ENCODE measurements at places on chromosomes 1 and 21.

GRCh38 chr1:40739455-40740008 is 44.1 kb upstream of the KCNQ4 start:
- DNase-seq, result no peak

DNA sequence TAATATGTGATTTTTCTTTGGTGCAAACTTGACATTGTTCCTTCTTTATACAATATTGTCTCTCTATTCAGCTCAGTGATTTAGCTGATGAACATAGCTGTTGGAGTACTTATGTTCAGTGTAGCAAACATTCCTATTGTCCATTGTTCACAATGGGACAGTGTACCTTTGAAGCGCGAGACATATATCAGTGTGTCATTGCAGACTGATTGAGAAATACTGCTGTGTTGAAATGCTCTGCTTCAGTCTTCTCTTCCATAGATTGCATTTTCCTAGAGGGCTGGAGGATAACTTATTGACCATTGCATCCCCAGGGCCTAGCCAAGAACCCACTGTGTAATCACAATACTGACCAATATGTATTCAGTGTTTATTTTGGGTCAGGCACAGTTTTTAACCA is 46.5 kb downstream of the HLX start:
- DNase-seq, result no peak

- DNase-seq, result no peak
Observed at GRCh38 chr1:219159946-219160645, 13.6 kb upstream of the LYPLAL1 start.

DNA sequence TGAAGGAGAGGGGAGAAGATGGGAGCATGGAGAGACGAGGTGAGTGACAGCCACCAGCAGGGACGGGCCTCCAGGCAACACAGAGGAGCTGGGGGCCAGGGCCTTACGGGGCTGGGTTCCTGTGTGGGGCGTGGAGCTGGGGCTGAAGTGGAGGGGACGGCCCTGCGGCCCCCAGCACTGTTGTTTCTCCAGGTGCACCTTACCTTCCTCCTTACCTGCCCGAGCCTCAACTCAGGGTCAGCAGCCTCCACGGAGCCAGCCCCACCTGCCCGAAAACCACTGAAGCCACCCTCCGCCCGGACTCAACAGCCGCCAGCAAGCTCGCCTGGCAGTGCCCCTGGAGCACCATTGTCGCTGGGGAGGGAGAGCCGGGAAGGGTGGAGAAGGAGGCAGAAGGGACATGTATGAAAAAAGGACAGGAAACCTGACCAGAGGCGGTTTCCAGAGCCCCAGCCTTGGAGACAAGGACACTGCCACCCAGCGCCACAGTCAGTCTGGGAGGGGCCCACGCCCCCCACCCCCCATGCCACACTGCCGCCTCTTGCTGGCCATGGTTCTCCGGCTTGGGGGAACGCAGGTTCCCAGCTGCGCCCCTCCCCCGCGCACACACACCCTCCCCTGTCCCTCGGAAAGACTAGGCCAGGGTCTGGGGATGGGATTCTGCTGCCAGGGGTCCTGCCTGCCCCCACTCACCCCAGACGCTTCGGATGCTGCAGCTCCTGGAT is 10.6 kb downstream of the PLA2G2F start:
- DNase-seq, result no peak

DNA sequence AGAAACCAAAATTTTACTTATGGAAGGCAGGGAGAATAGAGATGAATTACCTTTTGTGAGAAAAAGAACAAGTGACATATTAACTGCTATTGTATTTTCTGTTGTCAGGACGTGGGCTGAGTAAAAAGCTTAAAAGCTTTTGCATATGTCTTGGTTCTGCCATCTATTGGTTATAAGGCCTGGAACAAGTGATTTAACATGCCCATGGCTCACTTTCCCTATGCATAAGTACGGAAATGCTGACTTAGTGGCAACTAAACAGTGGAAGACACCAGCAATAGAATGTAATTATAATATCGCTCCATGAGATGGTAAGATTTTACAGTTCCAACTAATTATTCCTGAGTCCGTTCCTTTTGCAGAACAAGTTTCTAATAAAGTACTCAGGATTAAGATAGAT is 6.7 kb upstream of the CTSS start:
- DNase-seq, result no peak

- DNase-seq, result peak; percentile 39
Observed at GRCh38 chr1:201126832-201127754, at the start of gene ASCL5. ASCL5 (minus strand) TSS chr1:201127184; CDS start chr1:201115372, 11,812 bp downstream.

GRCh38 chr1:202275061-202275770 is 66.5 kb downstream of the UBE2T start:
- DNase-seq, result no peak

DNA sequence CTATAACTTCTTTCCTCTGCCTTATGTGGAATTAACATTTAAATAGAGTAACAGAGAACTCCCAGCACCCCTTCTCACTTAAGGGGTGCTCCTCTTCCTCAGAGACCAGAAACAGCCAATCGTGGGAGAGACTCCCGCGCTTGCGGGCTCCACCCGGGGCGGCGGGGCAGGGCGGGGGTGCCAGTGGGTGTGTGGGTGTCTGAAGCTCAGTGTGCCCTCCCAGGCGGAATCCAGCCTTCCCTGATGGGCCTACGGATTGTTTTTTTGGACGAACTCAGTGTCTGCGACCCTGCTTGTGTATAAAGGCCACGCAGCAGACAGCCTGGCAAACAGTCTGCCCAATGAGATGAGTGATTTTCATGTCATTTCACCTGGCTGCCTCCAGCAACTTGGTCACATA is 6.2 kb downstream of the RCC2 start:
- no peak for DNase-seq

GRCh38 chr1:248787430-248787829 is 31.9 kb upstream of the LYPD8 start:
- no peak for DNase-seq

DNA sequence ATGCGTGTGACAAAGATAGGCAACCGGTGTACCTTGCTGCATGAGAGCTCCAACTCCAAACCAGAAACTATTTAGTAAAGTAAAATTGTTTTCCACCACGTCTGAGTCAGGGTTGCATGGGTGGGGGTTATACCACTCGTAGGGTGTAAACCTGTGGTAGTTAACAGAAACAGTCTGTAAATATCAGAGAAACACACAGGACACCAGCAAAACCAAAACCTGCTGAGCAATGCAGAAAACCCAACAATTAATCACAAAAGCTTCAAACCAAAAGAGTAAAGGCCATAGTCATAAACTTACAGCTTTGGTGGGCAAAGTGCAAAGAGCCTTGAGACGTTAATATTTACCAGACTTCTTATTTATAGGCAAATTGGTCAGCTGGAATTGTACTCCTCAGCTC is 282.7 kb downstream of the BACH1 start:
- DNase-seq, result no peak

Measured in dermis blood vessel endothelial cell (primary cell).